Stimulated activated naive CD4-positive, alpha-beta T cell (primary cell): ENCODE measurements at places on chromosomes 12 and 14.

- DNase-seq, result no peak
These were observed 418.6 kb downstream of the PDZRN4 start for GRCh38 chr12:41606468-41607445.

DNA sequence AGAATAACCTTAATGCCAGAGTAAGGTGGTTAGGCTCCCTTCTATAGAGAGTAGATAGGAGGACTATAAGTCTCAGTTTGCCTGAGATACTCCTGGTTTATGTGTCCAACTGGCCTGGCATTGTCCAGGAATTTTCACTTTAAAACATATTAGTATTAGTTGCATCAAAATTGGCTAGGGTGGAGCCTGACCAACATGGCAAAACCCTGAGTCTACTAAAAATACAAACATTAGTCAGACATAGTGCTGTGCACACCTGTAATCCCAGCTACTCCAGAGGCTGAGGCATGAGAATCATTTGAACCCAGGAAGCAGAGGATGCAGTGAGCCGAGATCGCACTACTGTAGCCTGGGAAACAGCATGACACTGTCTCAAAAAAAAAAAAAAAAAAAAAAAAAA lies 11.9 kb downstream of the WDHD1 start:
- no peak for DNase-seq

DNA sequence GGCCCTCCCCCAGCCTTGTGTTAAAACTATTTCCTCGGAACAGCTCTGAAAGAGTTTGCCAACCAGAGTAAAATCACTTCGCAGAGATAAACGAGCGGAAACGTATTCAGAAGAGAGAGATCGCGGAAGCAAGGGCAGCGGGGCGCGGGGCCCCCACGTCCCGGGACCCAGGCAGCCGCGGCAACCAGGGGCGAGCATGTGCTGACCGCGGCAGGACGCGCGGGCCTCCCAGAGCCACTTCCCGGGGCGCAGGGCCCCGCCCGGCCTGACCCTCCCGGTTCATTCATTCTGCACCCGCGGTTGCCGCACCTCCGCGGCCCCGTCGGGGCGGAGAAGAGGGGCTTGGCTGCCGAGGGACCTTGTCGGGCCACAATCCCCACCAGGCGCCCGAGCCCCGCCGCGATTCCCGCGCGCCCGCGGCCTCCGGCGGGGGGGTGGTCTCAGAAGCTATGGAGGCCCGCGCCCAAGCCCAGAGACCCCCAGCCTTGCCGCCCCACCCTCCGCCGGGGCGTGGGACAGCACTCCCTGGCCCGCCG lies 598 bp downstream of the UBE2N start:
- DNase-seq, result peak; percentile 18

DNA sequence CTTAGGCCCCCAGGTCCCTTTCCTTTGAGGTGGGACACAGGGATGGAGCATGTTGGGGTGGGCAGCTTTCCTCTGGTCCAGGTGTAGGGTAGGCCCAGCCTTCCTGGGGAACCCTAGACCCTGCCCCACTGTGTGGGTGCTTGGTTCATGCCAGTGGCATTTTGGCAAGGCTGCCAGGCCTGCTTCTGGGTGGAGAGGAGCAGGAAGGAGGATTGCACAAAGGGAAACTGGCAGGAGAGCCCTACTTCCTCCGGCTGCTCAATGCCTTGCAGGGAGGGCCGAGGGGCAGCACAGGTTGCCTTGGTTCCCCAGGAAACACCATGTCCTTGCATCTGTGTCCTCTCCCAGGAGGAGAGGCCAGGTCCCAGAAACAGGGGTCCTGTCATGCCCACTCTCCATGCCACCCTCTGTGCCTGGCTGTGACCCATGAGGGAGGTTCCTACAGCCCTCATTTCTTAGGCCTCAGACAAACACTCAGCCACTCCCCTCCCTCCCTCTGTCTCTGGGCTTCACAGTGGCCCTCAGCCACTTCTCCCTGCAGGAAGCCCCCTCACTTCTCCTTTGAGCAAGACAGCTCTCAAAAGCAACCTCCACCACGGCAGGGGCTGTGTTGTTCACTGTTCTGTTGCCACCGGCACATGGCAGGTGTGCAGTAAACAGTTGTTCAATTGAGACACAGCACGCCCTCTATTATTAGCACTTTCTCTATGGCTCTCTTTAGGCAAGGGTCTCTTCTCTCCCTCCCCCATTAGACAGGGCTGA lies 6.8 kb upstream of the KRT80 start:
- DNase-seq, result no peak

GRCh38 chr12:52037248-52037861 lies 13.9 kb upstream of the NR4A1 start:
- DNase-seq, result peak; percentile 42

DNA sequence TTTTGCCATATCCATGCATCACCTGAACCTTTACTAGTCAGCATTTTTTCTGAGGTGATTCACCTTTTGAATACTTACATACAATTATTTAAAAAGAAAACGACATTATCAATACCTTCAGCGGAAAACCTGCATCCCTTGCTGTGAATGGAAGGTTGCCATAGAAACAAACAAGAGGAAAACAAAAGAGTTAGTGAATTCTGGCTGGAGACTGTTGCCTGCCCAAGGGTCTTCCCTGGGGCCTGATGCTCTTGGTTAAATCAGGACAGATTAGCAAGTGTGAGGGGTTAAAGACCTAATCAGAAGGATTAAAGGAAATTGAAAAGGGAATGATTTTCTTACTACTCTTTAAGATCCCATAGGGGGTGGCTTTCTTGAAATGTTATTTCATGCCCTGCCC lies 96.0 kb upstream of the WSCD2 start:
- DNase-seq, result no peak

GRCh38 chr14:88196925-88197324 lies 126.1 kb downstream of the KCNK10 start:
- DNase-seq, result no peak
